ENCODE measurements at places on chromosomes 2 and 18. TPM values are rescaled to one million over a fixed set of nuclear protein-coding genes. Genes with fewer than 3 reads are reported as not detected.

SP5 gene
- total RNA-seq = not detected

TEX44 gene
- not detected for total RNA-seq

ECEL1 gene
- not detected for total RNA-seq

ASPRV1 gene
- 0.47 TPM for total RNA-seq

IL36A gene
- not detected for total RNA-seq

MARCHF4 gene
- 24.1 TPM for total RNA-seq

OTOS gene
- not detected for total RNA-seq

PIAS2 gene
- 20.8 TPM for total RNA-seq

EEF1B2 gene
- total RNA-seq = 1,217 TPM

CCDC142 gene
- 12.7 TPM for total RNA-seq

DNA sequence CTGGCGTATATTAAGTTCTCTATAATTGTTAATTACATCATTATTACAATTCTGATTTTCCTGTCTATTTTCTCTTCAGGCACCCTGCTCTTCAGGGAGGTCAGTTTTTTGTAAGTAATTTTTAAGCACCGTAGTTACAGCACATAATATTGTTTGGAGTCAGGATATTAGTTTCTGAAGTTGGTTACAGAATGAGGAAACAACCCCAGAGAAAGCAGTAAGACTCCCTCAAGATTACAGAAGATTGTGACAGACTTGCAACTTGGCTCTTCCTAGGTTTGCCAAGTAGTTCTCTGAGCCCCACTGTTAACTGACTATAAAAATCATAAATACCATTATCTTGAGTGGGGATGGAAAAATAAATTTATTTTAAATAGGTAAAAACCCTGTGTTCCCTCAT lies 921 bp downstream of the RPE start:
- no peak for DNase-seq

DNA sequence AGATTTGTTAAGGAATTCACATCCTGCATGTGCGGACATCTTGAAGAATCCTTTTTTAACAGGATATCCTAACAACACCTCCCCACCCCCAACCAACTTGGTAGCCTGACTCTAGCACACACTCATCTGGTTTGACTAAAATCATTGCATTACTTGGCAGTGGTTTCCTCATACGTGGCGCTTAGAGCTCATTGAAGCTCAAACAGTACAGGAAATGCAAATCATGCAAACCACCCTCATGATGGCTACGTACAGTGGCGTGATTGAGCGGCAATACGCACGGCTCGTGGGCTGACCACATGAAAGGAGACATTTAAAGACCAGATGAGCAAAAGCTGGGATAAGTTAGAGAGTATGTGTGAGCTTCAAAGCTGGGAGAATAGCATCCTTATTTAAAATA lies 336.2 kb downstream of the ZEB2 start:
- DNase-seq = no peak

DNA sequence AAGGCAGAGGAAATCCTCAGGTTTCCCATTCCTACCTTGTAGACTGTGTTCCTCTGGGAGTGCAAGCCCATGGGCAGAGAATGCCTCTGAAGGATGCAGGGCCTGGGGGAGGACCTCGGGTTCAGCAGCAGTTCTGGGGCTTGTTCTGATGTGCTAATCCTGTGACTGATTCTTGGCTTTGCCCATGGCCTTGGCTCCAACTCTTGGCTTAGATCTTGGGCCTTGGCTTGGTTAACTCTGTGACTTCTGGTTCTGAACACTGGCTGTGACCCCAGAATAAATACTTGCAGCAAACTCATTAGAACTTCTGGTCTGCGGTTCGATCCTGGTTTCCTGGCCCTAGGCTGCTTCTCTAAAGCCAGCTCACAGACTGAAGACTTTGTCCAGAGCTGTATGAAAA lies 366.9 kb upstream of the ZEB2 start:
- DNase-seq = no peak

DNA sequence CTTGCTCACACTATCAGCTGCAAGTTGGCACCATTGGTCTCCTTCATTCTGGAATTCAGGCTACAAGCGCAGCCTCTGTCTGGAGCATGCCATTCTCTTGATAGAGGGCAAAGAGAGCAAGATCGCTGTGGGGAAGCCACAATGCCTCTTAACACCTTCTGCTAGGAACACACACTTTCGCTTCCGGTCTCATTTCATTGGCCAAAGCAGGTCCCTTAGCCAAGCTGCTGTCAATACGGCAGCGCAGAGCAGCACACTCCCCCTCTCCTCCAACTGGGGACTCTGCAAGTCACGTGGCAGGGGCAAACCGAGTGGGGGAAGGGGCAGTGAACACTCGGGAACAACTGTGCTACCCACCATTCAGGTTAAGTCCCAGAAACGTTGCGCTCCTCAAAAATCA lies 98.1 kb downstream of the MMADHC start:
- no peak for DNase-seq

DNA sequence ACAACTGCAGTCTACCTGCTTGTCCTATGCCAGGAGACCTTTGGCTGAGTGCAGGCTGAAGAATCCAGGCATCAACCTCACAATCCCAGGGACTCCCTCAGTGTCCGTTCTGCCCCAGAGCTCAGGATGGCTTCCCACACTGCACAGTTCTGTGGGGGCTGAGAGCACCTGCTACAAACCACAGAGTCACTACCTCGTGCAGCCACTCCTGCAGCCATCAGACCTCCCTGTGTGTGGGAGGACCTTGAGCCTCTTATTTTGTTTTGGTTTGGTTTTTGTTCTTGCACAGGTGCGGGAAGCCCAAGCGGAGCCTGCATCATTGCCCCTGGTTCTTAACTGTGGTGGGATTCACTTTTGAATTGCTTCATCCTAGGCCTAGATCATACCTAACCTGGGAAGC lies 31.0 kb downstream of the NAT8 start:
- no peak for DNase-seq

GRCh38 chr2:8583400-8584173 lies 98.3 kb upstream of the ID2 start:
- DNase-seq = no peak

- peak; percentile 75 for DNase-seq
Observed at GRCh38 chr2:148338541-148338940, 306.0 kb upstream of the EPC2 start.

GRCh38 chr2:11764359-11764758 lies 17.9 kb downstream of the LPIN1 start:
- DNase-seq = no peak

DNA sequence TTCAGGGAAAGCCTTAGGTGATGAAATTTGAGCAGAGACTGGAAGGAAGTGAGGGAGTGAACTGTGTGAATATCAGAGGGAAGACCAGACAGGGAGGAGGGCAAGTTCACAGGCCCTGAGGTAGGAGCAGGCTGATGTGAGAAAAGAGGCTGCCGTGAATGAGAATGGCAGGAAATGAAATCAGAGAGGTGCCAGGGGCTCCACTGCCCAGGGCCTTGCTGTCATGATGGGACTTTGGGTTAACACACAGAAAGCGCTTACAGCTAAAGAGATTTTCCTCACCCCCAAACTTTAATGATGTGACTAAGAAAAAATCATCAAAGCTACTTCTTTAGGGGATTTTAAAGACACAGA lies 53.8 kb downstream of the MARCHF4 start:
- DNase-seq = peak; percentile 30

GRCh38 chr2:169095621-169096105 lies 26.3 kb downstream of the DHRS9 start:
- peak; percentile 94 for DNase-seq

DNA sequence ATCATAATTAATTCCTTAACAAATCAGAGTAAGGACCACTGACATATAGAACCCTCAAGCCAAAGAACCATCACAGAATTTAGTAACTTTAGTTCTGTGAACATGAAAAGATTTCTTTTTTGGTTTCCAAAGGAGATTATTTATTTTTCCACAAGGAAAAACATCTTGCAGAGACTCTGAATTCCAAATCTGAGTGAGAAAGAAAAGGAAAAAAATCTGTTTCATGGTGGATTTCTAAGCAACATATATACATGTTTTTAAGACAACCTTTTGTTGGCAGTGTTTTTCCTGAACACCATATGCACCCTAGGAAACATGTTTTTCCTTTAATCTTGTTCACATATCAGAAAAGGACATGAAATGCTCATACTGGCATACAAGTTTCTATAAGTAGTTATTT lies 149.8 kb downstream of the AGPS start:
- no peak for DNase-seq

All from HT1080 (cell line).